Myocyte (in vitro differentiated cells): ENCODE measurements at places on chromosomes 3 and 15.
A peak's percentile ranks its signal among the peaks of the same experiment; 100 is the strongest.

DNA sequence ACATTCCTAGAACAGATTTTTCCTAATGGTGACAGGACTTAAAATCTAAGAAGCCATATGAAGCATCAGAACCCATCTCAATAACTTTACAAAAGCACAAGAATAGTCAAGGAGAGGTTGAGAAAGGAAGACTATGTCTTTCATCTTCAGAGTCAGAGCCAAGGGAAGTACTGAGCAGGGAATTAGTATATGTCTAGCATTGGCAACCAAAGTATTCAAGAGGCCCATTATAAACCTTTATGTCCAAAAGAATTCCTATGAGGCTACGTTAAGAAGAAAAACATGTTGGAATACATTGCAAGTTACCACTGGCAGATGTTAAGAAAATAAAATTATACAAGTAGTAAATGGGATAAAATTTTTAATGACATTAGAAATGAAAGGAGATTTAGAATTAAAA, 150.5 kb downstream of the MAGI1 start:
- no peak for DNase-seq

- no peak for DNase-seq
Measured at GRCh38 chr3:177144922-177145321, 52.4 kb downstream of the TBL1XR1 start.

- peak; percentile 12 for DNase-seq
Measured at GRCh38 chr15:76678766-76679165, 226.4 kb downstream of the SCAPER start.

- no peak for DNase-seq
Measured at GRCh38 chr3:96970211-96970610, 155.8 kb downstream of the EPHA6 start.

- no peak for DNase-seq
Measured at GRCh38 chr15:67064607-67065530, 533 bp upstream of the SMAD3 start.

DNA sequence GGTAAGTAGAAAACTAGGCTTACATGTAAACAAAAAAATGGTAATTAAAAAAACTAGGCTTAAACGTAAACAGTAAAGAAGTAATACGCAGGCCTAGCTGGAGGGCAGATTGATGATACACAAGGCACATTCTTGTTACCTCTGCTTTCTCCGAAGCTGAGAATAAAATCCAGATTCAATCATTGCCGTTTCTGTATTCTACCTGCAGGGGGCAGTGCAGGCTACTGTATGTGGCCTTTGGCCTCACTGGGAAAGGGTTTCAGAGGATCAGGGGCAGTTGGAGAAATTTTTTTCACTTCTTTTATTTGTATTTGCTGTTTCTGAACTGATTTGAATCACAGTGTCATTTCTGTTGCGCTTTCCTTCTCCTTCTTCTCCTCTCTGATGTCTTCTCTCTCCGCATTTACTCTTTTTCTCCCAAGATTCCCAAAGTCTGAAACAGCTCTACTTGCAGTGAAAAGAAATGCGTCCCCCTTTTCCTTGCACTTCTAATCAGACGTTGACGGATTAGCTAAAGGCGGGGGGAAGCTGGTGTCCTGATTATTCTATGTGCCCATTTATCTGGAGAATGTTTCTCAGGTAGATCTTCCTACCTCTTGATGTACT, 67.1 kb upstream of the MCTP2 start:
- peak; percentile 1 for DNase-seq

GRCh38 chr15:80679167-80679803, 15.8 kb upstream of the ABHD17C start:
- no peak for DNase-seq

- DNase-seq = peak; percentile 13
Measured at GRCh38 chr3:73213896-73214295, 152.4 kb downstream of the EBLN2 start.

DNA sequence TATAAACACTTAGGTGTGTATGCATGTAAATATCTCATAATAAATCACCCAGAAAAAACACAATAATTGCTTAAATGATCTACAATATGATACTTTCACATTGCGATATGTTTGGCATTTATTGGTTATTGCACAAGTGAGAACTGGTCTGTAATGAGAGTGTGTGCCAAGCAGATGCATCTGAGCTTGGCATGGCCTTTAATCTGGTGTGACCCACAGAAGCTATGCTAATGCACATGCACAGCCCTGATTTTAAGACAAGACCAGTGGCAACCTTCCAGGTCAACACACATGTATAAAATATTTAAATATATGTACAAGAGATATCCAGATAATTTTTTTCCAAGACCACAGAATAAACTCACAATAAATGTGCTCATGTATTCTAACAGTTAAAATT, 42.7 kb downstream of the C2CD4A start:
- no peak for DNase-seq

DNA sequence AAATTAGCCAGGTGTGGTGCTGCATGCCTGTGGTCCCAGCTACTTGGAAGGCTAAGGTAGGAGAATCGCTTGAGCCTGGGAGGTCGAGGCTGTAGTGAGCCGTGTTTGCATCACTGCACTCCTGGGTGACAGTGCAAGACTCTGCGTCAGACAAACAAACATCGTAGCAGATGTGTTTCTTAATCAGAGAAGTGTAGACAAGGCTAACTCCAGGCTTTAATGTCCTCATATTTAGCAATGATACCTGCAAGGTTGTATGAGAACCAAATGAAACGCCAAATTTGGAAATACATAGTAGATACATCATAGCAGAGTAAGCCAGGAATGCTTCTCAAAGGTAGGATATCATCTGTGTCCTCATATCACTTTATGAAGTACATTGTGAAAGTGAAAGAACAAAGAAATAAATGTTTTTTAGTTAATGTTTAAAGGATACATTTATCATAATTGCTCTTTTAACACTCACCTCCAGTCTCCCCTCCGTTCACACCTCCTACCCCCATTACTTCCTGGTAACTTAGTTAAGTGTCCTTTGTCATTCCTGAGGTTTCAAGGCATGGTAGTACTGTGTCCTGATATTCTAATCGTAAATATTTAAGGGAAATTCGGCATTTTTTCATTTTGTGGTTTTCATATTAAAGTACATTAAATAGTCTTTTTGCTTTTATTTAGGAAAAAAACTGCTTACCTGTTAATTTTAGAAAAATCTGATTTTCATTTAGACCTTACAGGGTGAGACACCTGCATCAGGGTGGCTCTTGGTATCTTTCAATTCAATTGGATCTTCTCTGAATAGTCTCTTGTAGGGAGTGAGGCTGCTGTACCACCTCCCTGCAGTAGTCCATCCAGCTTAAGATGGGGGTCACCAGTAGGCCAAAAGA, 96.1 kb downstream of the OPA1 start:
- no peak for DNase-seq

DNA sequence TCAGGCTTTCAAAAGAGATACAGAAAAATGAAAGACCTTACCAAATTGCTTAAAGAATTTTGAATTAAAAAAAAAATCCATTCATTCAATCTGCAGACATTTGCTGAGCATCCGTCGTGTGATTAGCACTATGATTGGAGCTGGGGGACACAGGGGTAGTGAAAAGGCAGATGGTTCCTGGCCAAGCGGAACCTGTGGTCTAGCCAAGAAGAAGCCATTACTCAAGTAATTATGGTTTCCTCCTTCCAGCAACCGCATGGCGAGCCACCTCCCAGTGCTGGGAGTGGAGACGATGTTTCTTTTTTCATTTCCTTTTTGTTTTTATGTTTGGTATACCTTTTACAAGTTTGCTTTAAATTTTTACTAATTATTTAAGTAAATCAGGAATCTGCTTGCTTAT, 140.2 kb downstream of the CACNA2D3 start:
- no peak for DNase-seq

- DNase-seq = no peak
Measured at GRCh38 chr15:52414936-52415335, 113.7 kb downstream of the MYO5A start.

DNA sequence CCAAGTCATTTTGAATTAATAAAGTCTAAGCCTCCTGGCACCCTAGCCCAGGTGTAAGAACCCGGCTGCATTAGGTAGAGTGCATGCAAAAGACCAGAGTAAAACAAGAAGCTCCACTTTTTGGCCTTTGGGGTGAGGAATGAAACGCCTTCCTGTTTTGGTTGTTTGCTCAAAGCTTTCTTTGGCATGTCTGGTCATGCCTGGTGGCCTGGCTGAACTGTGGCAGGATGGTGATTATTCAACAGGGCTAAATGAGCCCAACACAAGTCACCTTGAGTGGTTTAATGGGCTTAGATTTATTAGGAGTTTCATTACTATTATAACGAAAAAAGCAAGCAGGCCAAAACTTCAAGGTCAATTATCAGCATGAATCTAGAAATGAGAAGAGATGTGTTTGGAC, 40.9 kb upstream of the LDHAL6B start:
- peak; percentile 33 for DNase-seq

GRCh38 chr3:32095431-32095830, 11.0 kb upstream of the GPD1L start:
- no peak for DNase-seq

DNA sequence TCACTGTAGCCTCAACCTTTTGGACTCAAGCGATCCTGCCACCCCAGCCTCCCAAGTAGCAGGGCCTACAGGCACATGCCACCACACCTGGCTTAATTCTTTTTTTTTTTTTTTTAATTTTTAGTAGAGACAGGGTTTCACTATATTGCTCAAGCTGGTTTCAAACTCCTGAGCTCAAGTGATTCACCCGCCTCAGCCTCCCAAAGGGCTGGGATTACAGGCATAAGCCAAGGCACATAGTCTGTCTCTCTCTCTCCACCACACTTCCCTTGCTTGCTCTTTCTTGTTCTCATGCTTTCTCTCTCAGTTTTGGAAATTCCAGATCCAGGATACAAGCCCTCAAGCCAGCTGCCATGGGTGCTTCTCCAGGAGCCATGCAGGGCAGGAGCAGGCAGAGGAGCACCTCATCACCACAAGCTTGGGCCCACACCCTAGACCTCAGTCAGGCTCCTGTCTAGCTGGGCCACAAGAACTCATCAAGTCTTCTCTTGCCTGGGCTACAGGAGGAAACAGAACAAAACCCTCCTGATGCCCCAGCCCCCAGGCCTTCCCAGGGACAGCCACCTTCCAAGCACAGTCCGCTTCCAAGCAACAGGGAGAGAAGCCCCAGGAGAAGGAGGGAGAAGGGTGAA, 145.3 kb upstream of the LPP start:
- DNase-seq = no peak

DNA sequence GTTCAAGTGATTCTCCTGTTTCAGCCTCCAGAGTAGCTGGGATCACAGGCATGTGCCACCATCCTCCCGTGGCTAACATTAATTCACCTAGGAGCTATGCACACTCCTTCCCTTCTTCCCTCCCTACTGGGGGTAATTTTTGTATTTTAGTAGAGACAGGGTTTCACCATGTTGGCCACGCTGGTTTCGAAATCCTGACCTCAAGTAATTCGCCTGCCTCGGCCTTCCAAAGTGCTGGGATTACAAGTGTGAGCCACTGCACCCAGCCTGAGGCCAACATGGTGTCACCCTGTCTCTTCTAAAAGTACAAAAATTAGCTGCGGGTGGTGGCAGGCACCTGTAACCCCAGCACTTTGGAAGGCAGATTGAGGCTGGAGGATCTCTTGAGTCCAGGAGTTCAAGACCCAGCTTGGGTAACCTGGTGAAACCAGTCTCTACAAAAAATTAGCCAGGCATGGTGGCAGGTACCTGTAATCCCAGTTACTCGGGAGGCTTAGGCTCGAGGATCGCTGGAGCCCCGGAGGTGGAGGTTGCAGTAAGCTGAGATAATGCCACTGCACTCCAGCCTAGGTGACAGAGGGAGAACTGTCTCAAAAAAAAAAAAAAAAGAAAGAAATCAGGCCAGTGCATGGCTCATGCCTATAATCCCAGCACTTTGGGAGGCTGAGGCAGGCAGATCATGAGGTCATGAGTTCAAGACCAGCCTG, 6.1 kb downstream of the RNU5B-1 start:
- DNase-seq = no peak

- no peak for DNase-seq
Measured at GRCh38 chr15:37037850-37038715, 62.3 kb downstream of the MEIS2 start.

DNA sequence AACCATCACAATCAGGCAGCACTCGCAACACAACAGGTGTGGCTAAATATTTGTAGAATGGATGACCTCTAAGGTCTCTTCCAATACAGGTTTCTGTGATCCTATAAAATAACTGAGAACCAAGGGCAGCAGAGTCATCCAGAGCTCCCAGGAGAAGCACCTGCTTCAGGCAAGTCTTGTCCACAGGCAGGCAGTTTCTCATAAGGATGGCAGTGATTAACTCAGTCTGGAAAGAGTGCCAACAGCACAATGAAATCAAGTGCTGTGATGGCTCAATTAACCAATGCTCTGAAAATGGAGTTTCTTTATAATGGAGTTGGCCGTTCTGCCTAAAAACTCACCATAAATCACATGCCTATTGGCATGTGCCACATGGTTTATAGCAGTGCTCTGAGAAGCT, 70.8 kb downstream of the HOMER2 start:
- DNase-seq = no peak

- DNase-seq = no peak
Measured at GRCh38 chr3:188150982-188151381, 3.0 kb upstream of the LPP start.
